ENCODE measurements at places on chromosomes 6 and 20. TPM values are rescaled to one million over a fixed set of nuclear protein-coding genes. Genes with fewer than 3 reads are reported as not detected.

- DNase-seq: no peak
These were observed 417.1 kb downstream of the BCKDHB start for GRCh38 chr6:80523531-80523997.

GRCh38 chr6:8269872-8270454 is 165.4 kb downstream of the SLC35B3 start:
- DNase-seq: no peak

DNA sequence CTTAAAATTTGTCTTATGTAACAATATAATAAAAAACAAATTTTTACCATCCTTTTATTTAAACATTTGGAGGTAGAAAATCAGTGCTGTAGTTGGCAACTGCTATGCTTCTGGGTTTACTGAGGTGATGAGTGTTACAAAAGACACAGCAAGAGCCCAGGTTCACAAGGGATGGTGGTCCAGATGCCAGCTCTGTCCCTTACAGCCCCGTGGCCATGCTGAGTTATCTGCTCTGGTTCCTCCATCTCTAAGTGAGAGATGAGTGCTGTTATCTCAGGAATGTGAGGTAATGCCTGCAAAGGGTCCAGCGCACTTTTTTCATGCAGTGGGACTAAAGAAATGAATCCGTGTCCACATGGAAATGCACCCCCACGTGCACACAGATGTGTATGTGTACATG is 17.8 kb downstream of the SYNDIG1 start:
- no peak for DNase-seq

- no peak for DNase-seq
These were observed 279.3 kb downstream of the HACE1 start for GRCh38 chr6:104580452-104580851.

DNA sequence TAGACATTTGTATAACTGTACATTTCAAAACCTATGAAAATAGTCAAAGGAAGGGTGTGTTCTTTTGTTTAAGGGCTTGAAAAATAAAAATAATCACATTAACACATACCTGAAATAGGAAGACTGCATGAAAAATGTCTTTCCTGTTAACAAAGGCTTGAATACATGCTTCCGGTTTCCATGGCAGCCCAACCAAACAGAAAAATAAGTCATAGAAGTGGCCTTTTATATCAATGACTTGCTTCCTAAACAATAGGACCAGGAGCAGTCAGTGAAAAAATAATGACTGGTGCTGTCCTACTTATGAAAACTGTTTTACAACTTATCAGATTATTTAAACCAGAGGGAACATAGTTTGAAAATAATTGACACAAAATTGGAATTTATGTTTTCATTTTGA is 412.6 kb upstream of the PLCB4 start:
- no peak for DNase-seq

GRCh38 chr6:78157606-78158005 is 504.8 kb downstream of the MEI4 start:
- DNase-seq: no peak

- no peak for DNase-seq
These were observed 148.5 kb downstream of the LY86 start for GRCh38 chr6:6736791-6737654.

- no peak for DNase-seq
These were observed 19.5 kb upstream of the ADTRP start for GRCh38 chr6:11798096-11798495.

GRCh38 chr6:168261234-168261633 is 58.3 kb downstream of the DACT2 start:
- no peak for DNase-seq

- no peak for DNase-seq
These were observed 21.5 kb upstream of the TPD52L1 start for GRCh38 chr6:125132058-125132457.

DNA sequence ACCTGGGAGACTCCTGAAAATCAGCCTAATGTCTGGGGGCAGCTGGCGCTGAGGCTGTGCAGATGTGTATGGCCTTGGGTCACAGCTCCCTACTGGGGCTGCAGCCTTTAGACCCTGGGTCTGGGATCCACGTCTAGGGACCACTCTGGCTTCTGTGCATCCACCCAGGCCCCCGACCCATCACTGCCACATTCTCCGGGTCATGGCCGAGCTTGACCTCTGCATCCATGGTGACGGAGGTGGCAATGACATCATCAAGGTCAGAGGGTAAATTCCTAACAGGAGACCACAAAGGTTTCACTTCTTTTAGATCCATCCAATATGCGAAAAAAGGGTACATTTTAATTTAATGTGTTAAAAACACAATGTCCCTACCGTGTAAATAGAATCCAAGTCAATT is 14.5 kb upstream of the PCMTD2 start:
- DNase-seq: peak; percentile 14

DNA sequence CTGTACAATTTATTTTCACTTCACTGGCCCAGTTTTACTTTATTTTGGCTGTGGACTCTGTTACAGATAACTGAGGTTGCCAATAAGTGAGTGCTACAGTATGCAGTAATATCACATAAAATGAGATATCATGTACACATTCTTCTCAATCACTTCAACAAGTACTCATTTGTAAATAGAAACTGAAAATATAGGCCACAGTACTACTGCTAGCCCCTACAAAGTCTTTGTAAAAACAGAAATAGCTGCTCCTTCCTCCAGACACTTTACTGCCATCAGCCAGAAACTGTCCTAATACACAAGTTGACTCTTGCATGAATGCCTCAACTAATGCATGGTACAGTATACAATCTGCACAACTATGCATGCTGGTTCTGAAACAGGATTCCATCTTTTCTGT is 9.2 kb downstream of the DTNBP1 start:
- DNase-seq: no peak

GRCh38 chr20:11372876-11373790 is 544.6 kb upstream of the BTBD3 start:
- DNase-seq: no peak

DNA sequence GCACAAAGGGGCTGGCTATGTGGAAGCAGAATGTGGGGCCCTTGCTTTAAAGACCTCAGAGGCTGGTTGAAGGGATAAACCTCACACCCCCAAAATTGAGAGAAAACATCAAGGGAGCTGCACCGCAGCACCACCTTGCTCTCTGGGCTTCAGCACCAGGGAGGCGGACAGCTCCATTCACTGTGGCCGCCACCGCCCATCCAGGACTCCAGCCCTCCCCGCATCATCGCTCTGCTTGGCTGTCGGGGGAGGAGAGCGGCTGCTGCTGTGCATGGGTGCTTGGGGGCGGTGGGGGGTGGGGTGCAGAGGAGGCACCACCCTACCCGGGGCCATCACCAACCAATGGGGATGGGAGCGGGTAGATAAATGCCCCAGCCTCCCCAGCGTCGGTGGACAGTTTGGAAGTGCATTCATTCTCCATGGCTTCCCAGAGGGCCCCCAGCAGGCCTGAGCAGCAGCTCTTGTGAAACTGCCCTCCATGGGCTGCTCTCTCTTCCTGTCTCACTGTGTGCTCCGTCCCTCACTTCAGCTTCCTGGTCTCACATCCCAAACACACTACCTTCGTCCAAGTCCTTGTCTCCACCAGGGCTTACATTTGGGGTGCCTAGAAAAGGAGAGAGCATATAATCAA is 75.7 kb upstream of the BHLHE23 start:
- no peak for DNase-seq

DNA sequence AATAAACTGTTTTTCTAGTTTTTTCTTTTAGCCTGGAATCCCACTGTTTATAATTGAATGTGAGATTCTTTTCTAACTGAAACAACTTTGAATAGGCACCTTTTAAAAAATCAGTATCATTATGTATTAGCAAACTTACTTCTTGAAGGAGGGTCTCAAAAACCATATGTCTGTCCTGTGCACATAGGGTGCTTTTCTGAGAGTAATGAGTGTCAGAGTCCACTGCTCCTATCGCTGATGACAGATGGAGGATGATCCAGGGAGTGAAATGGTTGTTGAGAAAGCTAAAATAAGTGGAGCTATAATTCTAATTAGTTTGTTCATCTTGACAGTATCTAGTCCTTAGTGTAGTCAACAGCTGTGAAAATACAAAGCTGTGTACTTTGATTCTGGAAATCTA is 35.8 kb downstream of the MEI4 start:
- DNase-seq: no peak

DNA sequence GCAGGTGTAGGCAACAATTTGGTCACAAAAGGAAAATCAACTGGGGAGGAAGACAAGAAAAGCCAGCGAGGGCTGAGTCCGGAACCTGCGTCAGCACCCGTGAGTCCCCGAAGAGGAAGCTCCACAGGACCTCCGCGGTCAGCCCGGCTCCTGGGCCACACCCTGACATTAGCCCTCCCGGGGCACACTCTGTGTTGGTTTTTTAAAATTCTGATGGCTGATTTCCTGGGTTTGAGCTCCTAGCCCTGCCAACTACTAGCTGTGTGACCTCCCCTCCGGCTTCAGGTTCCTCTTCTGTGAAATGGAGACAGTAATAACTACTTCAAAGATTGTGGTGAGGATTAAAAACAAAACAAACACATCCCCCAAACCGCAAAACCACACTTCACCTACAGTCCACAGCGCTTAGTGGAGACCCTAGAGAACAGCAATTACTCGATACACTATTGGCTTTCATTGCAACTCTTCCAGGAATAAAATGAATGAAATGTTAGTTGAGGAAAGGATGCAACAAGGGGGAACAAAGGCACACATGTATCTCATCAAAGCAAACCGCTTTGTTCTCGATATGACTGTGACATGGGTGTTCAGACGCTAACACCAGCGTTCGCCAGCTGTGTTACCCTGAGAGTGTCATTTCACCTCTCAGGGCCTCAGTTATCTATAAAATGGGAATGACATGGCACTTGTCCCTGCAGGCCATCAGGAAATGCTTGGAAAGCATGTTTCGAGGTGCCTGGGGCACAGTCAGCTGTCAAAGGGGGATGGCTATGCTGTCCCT is 985 bp downstream of the ZBP1 start:
- no peak for DNase-seq

- DNase-seq: no peak
These were observed 120.7 kb downstream of the ZFAND3 start for GRCh38 chr6:37940074-37940847.

GRCh38 chr6:15744818-15745402 is 82.1 kb upstream of the DTNBP1 start:
- no peak for DNase-seq

DNA sequence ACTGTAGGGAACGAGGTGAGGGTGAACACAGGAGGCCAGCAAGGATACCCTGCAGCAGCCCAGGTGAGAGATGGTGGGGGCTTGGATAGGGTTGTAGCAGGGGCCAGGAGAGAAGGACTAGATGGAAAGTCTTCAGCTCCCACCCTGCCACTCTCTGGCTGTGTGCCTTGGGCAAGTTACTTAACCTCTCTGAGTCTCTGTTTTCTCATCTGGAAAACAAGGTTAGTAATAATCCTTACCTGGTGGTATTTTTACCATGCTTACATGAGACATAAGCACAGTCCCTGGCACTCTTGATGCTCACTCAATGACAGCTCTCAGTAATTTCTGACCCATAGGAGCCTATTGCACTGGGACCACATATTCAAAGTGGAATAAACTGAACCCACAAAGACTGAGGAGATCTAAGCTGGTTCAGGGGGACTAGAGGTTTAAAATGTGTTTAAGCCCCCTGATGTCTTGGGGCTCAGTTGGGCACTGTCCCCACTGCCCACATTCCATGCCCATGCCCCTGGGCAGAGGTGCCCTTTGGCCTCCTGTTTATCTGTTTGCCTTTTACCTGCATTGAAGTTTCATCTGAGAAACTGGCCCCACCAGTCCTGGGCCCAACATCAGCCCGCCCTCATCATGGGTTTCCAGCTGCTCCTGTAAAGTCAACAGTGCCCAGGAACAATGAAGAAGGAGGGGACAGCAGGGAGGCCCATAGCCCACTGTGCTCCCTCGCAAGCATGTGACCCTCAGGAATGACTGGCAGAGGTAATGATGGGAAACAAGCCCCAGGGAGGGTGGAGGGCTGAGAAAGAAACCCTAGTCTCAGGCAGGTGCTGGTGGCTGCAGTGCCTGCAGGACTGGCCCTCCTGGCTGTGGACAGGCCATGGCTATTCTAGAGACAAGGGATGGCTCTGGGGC is 104.0 kb downstream of the VEGFA start:
- no peak for DNase-seq

GRCh38 chr6:111750753-111751673 is 122.2 kb downstream of the FYN start:
- DNase-seq: no peak

- DNase-seq: no peak
These were observed 11.1 kb upstream of the ADIG start for GRCh38 chr20:38569747-38570525.

- DNase-seq: peak; percentile 63
These were observed at the start of gene TPD52L1 for GRCh38 chr6:125153391-125154117. Gene TPD52L1, plus strand, starts transcription at chr6:125153773. Its CDS starts 179 bp downstream, at chr6:125153952.

GRCh38 chr6:67219346-67219745 is 1415.7 kb upstream of the ADGRB3 start:
- no peak for DNase-seq

DNA sequence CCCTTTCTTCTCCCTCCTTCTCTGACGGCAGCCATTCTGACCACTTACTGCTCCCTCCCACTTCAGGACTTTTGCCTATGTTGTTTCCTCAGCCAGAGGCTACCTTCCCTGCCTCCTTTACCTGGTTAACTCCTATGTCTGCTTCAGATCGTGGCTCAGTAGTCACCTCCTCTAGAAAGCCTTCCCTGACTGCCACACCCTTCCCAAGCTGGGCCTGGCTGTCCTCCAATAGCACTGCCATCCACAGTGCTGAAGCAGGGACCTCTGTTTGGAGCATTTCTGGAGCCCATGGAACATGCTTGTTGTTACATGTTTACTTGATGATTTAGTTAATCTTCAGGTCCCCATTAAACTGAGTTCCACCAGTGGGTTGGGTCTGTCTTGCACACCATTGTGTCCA is 13.8 kb downstream of the XKR7 start:
- no peak for DNase-seq

- no peak for DNase-seq
These were observed 2.8 kb upstream of the RBPJL start for GRCh38 chr20:45303586-45304463.

GRCh38 chr6:32114796-32115195 is 5.7 kb upstream of the TNXB start:
- DNase-seq: no peak

DNA sequence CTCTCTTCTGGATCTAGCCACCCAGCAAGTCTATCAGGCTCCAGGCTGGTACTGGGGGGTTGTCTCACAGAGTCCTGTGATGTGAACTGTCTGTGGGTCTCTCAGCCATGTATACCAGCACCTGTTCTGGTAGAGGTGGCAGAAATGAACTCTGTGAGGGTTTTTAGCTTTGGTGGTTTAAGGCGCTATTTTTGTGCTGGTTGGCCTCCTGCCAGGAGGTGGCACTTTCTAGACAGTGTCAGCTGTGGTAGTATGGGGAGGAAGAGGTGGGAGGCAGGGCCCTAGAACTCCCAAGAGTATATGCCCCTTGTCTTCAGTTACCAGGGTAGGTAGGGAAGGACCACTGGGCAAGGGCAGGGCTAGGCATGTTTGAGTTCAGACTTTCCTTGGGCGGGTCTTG is 75.8 kb downstream of the SNAP91 start:
- DNase-seq: no peak

- no peak for DNase-seq
These were observed 143.6 kb downstream of the PHACTR3 start for GRCh38 chr20:59747671-59748515.

The TMEM14A gene
- total RNA-seq: 57.5 TPM

The BMP7 gene
- 45.4 TPM for total RNA-seq

The SIRPD gene
- not detected for total RNA-seq

The OOEP gene
- total RNA-seq: not detected

The PDYN gene
- total RNA-seq: 2.7 TPM

The FAM110A gene
- 3.0 TPM for total RNA-seq

The EPPIN gene
- not detected for total RNA-seq

The TGM2 gene
- 48.5 TPM for total RNA-seq

The WFDC10B gene
- total RNA-seq: not detected

The DLK2 gene
- total RNA-seq: 5.6 TPM

The VNN1 gene
- 1.1 TPM for total RNA-seq

The RALGAPA2 gene
- 32.8 TPM for total RNA-seq

The STMND1 gene
- not detected for total RNA-seq

The PKHD1 gene
- total RNA-seq: 0.07 TPM

The VSTM2L gene
- total RNA-seq: 102 TPM

The TSHZ2 gene
- 24.8 TPM for total RNA-seq
